ENCODE measurements at places on chromosomes 2 and 18.

GRCh38 chr2:11652553-11652952, 17.4 kb downstream of the NTSR2 start:
- no peak for DNase-seq

GRCh38 chr18:50527636-50528307, 32.1 kb upstream of the MAPK4 start:
- no peak for DNase-seq

- DNase-seq = no peak
These were observed 29.1 kb upstream of the ASB18 start for GRCh38 chr2:236293241-236293810.

GRCh38 chr18:49878567-49879270, 65.4 kb upstream of the ACAA2 start:
- DNase-seq = no peak

- no peak for DNase-seq
These were observed 16.6 kb downstream of the CYTIP start for GRCh38 chr2:157427003-157427921.

GRCh38 chr2:203761121-203761520, 54.7 kb downstream of the CD28 start:
- DNase-seq = no peak

DNA sequence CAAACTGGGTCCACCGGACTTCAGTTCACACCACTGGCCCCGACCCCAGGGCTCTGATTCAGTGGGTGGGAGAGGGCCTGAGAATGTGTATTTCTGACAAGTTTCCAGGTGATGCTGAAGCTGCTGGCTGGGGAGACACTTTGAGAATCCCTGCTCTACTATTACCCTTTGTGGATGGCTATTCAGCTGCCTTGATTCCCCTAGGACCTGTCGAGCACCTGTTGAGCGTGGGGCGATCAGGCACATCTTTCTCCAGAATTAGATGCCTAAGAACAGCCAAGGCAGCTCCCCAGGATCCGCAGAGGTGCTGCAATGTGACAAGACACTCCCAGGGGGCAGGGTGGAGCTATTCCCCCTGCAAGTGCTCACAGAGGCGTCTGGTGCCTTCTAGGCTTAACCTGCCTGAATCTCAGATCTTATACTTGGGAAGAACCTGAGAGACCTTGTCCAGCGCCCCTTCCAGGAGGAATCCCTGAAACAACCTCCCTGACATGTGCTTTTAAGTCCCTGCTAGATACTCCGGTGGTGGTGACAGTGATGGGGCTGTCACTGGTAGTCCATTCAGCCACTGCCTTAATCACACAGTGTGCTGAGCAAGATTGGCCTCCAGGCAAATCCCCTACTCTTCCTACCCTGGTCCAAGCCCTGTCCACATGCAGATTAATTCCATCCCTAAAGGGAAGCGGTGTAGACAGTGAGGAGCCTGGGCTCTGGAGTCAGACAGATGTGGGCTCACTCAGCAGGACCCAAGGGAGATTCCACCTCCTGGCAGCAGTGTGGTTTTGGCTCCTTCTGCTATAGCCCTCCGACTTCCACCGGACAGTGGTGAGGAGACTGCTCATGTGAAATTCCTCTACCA, 43.4 kb upstream of the OTOF start:
- DNase-seq = no peak

DNA sequence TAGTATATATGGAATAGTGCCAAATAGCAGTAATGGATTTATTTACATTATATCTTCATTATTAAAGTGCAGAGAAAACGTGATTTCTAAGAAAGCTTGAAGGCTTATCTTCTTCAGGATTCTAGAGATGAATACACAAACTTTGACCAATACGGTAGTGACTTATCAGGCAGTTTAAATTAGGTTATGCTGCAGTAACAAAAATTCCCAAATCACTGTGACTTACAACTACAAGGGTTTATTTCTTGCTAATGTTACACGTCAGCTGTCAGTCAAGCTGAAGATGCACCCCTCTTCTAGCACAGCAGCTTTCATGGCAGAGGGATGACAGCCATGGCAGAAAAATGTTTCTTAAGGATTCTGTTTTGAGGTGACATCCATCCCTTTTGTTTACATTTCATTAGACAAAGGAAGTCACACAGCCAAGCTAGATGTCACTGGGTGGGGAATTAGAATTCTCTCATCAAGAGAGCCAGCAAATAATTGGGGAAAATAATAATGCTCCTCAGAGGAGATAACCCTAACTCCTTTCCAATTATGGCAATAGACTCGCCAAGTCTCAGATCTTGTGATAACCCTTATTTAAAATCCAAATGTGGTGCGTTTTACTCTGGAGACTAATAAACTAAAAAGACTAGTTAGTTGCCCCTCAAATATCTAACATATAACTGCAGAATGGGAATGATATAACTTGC, 268.3 kb upstream of the CYP26B1 start:
- no peak for DNase-seq

DNA sequence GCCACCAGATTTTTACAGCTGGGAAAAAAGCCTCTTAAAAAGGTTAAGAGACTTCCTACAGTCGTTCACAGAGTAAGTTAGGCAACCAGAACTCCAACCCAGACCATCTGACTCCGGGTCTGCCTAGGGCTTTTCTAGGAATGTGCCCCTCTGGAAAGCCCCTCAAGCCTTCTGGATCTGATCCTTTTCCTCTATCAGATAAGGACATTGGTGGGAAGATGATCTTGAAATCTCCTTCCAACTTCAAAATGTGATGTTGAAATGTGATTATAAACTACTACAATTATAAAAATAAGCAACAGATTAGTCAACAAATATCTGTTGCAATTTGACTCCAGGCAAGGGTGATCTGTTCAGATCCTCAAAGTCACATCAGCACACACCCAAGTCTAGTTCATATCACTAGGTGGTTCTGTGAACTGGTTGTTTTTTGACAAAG, 270.4 kb downstream of the ARHGAP15 start:
- no peak for DNase-seq

GRCh38 chr2:46198164-46198883, 98.9 kb upstream of the EPAS1 start:
- no peak for DNase-seq

GRCh38 chr18:6414118-6414722, 491 bp downstream of the L3MBTL4 start:
- no peak for DNase-seq

GRCh38 chr18:25057491-25058050, 294.4 kb downstream of the ZNF521 start:
- DNase-seq = no peak

GRCh38 chr2:133780099-133780996, 212.1 kb upstream of the NCKAP5 start:
- no peak for DNase-seq

- DNase-seq = no peak
These were observed 256.6 kb downstream of the VAPA start for GRCh38 chr18:10170375-10170774.

DNA sequence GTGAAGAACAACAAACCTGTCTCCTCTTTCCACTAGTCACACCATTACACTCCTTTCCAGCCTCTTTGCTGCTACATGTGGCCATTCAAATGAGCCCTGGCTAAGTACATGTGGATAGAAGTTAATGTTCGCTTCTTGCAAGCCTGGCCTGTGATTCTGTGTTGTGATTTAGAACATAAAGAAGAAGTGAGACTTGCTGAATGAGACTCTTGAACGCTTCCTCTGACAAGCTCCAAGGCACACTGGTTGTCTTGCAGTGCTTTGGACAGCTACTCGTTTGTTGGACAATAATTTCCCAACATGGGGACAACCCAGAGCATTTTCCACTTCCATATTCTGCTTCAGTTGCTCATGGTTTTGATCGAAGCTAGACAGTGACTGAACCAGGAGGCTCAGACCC, 57.3 kb downstream of the CCDC74A start:
- DNase-seq = no peak

GRCh38 chr18:79634593-79635426, 44.8 kb upstream of the CTDP1 start:
- DNase-seq = no peak

DNA sequence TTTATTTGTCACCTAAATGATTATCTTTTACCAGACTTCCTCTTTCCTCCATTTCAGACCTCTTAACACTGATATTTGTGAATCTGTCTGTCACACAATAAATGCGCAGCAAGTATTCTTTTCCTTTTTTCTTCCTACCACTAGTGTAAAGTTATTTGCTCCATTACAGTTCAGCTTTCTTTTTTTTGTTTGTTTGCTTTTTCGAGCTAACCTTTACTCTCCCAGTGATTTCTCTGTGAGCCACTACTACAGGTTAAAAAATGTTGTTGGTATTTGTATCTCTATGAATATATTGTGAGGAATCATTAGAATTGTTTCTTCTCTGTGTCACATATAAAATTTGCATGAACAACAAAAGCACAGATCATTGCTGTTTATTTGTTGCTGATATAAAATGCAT, 854.0 kb upstream of the GCFC2 start:
- no peak for DNase-seq

DNA sequence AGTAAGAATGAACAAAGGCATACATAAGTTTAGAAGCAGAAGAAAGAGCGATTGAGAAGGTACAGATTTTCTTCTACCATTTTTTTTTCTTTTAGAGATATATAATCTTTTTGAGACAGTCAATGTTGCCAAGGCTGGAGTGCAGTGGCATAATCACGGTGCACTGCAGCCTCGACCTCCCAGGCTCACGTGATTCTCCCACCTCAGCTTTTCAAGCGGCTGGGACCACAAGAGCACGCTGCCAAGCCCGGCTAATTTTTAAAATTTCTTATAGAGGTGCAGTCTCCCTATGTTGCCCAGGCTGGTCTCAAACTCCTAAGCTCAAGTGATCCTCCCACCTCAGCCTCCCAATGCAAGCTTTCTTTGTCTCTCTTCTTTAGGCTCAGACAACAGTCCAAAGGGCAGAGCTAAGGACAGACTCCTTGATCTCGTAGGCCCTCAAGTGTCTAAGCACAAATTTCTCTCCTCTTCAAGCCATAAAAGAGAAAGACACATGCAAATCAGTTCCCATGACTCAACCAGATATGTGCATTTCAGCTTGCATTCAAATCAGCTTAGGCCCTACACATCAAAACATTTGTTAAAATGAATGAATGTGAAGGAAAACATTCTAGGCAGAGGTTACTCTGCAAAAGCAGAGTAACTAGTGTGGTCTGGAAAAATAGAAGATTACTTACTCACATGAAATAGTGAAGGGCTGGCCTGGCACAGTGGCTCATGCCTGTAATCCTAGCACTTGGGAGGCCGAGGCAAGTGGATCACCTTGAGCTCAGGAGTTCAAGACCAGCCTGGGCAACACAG, 18.0 kb downstream of the ITSN2 start:
- no peak for DNase-seq

DNA sequence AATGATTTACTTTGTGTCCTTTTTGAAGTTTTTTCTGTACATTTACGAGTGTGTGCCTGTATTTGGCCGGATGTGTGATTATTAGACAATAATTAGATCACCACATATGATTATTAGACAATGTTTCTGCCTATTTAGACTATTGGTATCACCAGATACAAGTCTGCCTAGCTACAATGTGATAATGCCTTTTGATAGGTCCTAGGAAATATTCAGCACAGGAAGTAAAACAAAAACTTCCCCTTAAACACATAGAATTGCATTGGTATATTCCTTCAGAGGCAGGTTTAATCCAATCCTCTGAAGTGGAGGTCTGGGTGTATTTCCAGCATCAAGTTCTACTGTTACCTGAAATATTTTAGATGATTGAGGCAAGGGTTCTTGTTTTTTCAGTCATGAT, 275.1 kb downstream of the TGIF1 start:
- DNase-seq = no peak

DNA sequence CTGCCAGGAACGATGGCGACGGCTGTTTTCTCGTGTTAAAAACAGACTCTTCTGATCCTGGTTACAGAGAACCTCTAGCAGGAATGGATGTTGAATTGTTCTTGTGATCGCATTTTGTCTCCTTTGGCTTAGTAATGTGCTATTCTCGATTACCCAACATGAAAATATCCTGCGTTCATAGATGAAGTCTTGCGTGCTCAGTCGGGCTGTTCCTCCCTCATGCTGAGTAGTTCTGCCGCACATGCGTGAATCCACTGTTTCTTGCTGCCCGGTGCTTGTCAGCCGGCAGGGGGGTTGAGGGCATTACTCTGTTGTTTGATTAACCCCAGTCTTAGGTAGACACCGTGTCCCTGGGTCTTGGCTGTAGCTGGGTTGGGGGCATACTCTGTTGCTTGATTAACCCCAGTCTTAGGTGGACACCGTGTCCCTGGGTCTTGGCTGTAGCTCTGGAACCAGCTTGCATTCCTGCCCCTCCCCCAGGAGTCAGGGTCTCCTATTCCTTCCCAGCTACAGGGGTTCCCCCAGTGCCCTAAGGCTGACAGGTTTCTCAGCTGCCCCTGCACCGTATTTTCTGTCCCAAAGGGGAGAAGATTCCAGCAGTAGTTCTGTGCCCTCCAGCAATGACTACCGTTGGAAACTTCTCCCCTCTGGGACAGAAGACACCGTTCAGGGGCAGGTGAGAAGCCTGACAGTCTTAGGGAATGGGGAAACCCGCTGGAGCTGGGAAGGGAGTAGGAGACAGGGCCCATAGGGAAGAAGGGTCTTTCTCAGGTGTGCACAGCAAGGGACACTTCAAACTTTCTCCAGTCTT, 22.1 kb upstream of the ASB1 start:
- no peak for DNase-seq

- no peak for DNase-seq
These were observed 177.9 kb downstream of the TPGS2 start for GRCh38 chr18:36650906-36651305.

- DNase-seq = no peak
These were observed 33.7 kb downstream of the SLC20A1 start for GRCh38 chr2:112679484-112679883.

- DNase-seq = no peak
These were observed 173.7 kb downstream of the FBXO15 start for GRCh38 chr18:73973972-73974371.

DNA sequence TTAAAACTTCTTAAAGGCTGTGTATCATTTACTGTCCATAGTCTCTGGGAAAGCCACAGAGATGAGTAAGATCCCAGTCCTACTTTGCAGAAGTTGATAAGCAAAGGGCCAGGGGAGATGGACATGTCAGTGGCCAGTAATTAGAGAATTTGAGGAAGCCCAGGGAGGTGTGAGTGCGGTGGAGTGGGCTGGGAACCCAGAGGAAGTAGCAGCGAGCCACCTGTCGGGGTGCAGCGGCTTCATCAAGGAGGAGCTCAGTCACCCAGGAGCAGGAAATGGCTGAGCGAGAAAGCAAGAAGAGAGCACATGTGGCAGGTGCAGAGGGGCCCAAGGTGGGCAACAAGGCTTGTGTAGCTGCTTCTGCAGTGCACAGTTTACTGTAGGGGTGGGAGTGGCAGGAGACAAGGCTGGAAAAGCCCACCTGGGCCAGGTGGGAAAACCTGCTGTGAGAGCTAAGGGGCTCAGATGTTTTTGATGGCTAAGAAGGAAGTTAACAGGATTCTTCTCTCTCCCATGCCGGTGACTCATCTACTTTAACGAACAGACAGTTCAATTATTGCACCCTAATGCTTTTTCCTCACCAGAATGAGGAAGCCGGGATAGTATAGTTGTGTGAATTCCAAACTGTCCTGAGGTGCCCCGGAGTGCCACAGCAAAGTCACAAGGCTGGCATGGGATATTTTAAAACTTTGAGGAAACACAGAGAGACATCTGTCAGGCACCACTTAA, 34.8 kb upstream of the MGAT5 start:
- DNase-seq = no peak

- DNase-seq = no peak
These were observed 400.4 kb upstream of the LRRTM4 start for GRCh38 chr2:77922567-77922966.

GRCh38 chr2:1854729-1855547, 110.6 kb upstream of the PXDN start:
- no peak for DNase-seq

GRCh38 chr2:43345872-43346271, 119.5 kb upstream of the ZFP36L2 start:
- no peak for DNase-seq

Measured in activated CD4-positive, alpha-beta T cell treated with anti-CD3 and anti-CD28 coated beads, Interleukin-2, amount 50 U/mL, for 24 hours (primary cell).